NCI-H2107 (cell line): ENCODE measurements at places on chromosomes 6 and 20.

DNA sequence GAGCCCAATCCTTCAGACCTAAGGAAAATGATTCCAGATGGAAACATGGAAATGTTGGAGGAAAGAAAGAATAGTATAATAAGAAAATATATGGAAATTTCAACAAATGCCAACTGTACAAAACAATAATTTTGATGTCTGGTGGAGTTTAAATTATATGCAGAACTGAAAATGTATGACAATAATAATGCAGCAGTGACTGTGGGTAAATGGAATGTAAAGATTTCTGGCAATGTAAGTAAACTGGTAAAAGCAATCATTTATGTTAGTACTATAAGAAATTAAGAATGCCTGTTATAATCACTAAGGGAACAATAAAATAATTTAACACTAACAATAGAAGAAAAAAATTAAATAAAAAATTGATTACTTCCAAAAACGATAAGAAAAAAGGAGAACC, 89.0 kb downstream of the EDN1 start:
- DNase-seq, result no peak

DNA sequence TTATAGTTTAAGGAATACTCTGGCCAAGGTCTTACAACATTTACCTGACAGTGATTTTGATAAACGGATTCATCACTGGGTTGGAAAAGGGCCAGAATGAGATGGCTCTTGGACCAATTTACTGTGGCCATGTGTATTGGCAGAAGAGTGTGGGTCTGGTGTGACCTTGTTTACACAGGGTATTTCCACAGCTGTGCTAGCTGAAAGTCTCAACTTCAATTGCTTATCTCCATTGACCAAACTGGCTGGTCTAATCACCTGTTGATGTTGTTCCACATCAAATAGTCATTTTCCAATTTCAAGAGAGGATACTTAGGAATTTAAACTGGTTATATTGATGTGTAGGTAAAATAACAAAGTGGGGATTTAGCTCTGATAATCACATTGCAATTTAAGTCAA, 501.6 kb upstream of the MAP3K7 start:
- no peak for DNase-seq

- no peak for DNase-seq
Measured at GRCh38 chr6:148513145-148514071, 170.8 kb downstream of the SASH1 start.

DNA sequence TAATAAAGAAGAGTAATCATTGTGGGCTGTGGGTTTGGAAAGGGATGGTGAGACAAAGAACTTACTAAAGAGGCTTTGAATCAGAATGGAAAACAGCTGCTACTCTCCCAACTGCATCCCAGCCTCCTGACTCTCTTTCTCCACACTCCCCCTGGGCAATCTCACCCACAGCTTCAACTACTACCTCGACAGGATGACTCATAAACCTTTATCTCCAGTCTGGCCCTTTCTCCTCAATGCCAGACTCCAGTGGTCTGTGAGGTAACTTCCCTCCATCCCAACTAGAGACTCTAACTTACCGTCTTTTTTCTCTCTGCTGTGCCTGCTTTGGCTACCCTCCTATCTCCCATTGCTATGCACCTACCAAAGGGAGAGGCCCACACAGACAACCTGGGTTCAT, 135.3 kb upstream of the RREB1 start:
- DNase-seq, result no peak

- peak; percentile 71 for DNase-seq
Measured at GRCh38 chr6:156175971-156176421, 601.2 kb upstream of the ARID1B start.

DNA sequence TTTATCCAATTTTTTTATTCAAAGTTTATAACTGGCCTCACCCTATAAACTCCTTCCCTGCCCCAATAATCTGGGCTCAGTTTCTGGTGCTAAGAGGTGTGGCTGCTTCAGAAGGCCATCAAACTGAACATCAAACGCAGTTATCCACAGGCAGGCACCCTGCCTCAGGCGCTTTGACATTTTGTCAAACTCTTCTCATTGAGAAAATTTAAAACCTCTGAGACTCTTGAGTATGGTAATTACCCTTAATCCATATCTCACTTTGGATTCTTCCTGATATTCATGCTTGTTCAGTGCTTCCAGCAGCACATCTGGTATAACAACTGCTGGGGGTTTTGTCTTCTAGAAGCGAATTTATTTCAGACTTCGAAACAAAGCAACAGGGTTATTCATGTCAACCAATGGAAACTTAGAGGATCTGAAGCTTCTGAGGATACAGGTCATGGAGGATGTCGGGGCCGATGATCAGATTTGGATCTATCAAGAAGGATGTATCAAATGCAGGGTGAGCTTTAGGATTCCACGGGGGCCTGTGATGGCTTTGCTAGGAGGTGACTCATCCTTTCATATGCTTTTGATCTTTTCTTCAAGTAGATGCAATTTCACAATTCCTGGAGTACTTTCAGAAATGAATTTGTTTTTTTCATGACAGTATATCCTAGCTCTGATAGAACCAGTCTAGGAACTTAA, 68.2 kb downstream of the RTN4IP1 start:
- DNase-seq, result no peak

DNA sequence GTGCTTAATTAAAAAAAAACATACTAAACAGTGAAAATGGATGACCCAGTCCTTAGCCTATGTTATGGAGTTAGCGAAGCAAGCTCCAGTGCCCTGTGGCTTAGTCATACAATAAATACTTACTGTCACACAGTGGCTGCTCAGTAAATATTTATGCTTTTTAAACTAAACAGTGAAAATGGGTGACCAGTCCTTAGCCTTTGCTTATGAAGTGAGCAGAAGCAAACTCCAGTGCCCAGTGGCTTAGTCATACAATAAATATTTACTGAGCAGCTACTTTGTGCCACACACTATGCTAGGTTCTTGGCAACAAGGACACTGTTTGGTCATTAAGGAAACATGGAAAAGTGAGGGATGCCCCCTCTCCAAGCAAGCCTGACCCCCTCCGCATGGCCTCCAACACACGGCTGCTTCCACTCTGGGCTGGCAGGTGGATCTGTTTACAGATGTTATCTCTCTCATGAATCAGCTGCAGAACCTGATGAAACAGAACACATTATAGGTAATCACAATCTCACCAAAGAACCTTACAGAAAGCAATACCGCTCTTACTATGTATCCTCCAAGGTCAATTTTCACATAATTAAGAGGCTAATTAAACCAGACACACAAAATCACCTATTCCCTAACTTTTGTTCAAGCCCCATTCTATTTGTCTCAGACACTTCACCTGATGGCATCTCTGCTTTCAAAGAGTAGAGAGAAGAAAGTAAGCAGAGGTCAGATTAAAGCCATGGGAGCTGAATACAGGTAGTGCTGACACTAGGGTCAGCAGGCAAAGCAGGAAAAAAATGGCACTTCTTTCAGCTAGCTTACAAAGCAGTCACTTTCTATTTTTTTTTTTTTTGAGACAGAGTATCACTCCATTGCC, 27.3 kb downstream of the CDK5RAP1 start:
- DNase-seq, result no peak

DNA sequence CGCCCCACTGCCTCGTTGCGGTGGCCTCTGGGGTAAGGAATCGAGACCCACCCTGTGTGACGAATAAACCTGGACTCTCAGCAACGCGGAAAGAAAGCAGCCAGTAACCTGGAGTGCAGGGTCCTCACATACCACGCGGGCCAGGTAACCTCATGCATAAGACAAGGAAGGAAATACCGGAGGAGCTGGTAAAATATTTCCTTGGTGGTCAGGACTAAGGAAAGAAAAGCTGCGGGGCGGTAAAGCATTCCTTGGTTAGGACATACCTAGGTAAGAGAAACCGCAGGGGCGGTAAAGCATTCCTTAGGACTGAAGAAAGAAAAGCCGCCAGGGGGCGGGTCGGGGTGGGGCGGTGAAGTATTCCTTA, 80.7 kb downstream of the SYTL3 start:
- DNase-seq, result no peak

DNA sequence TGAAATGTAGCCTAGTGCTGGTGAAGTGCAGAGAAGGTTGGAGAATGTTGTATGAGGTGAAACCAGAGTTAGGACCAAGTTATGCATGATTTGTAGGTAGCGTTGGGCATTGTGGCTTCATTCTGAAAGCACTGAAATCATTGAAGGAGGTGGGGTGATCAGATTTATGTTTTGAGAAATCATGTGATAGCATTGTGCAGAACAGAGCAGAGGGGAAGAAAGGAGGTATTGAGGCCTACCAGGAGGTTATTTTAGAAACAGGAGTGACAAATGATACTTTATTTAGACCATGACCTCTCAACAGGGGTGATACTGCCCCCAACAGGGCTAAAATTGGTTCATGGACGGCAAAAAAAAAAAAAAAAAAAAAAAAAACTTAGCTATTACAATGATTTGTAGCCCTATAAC, 15.6 kb upstream of the HMGN3 start:
- DNase-seq, result no peak

DNA sequence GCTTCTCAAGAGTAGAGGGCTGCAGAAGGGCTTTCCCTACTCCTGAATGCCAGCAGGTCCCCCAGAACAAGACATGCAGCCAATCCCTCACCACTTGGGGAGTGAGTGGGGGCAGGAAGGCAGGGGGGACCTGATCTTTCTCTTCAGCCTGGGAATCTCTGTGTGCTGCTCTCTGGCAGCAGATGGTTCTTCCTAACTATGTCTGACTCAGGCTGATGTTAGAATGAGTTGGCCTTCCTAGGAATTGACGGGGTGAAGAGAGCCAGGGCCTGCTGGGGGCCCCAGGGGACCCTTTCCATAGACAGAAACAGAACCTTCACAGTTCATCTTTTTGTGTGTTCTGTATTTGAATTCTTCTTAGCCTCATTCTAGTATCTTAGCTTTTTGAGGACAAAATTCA, 29.0 kb upstream of the TCP11 start:
- DNase-seq, result no peak

GRCh38 chr6:105886066-105886813, 199.9 kb upstream of the PRDM1 start:
- DNase-seq, result no peak

DNA sequence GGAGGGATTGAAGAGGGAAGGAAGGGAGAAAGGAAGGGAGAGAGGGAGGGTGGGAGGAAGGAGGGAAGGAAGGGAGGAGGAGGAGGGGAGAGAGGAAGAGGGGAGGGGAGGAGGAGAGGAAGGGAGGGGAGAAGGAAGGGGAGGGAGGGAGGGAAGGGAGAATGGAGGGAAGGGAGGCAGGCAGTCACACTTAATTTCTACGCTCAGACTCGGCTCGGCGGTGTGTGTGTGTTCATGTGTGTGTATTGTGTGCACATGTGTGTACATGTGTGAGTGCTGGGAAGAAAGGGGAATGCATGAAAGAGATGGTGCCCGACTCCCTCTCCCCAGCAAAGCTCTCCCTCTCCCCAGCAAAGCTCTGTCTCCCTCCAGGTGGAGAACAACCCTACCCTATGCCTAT, 79.1 kb upstream of the AFDN start:
- no peak for DNase-seq

DNA sequence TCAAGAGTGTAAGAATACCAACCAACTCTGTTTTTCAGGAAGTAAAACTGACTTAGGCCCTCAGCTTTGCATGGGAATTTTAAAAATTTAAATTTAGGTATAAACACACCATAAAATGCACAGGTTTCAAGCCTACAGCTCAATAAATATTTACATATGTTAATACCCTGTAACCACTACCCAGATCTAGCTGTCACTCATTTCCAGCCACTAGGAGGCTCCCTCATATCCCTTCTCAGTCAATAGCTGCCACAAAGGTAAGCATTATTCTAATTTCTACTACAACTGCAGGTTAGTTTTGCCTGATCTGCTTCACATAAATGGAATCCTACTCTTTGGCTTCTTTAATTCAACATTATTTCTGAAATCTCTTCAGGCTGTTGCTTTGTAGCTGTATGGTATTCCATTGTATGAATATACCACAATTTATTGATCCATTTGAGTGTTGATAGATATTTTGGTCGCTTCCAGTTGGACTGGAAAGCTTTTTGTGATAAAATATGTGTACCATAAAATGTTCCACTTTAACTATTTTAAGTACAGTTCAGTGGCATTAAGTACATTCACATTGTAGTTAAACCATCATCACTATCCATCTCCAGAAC, 32.5 kb upstream of the MEI4 start:
- no peak for DNase-seq

GRCh38 chr6:40925341-40925740, 113.7 kb downstream of the UNC5CL start:
- no peak for DNase-seq
